ENCODE measurements at places on chromosomes 3 and 15.

GRCh38 chr15:92968926-92969651 is 69.0 kb downstream of the CHD2 start:
- DNase-seq: no peak

DNA sequence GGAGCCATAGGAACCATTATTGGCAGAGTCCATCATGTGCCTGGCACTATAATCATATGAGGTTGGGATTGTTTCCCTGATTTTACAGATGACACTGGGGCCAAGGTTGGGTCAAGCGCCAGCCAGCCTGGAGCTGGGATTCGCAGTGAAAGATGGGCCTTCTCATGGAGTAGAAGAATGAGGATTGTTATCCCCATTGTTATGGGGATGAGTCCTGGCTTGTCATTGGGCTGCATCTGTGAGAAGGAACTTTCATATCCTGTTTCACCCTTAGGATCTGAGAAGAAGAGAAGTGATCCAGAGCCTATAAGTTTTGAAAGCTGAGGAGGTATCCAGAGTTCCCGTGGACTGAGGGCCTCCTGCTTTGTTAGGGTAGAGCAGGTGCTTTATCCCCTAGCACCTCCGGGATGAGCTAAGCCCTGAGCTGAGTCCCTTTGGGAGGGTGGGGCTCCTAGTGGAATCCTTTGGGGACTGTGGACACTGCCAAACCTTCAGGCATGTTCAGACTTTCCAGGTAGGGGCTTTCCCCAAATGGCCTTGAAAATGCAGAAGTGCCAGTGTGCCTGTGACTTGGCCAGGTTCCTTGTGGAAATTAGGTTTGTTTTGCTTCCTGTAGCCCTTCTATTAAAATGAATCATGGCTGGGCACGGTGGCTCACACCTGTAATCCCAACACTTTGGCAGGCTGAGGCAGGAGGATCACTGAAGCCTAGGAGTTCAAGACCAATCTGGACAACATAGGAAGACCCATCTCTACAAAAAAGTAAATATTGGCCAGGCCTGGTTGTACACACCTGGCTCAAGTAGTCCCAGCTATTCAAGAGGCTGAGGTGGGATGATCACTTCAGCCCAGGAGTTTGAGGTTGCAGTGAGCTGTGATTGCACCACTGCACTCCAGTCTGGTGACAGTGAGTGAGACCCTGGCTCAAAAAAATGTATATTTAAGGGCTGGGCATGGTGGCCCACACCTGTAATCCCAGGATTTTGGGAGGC is 30.2 kb upstream of the BSN start:
- DNase-seq: no peak

DNA sequence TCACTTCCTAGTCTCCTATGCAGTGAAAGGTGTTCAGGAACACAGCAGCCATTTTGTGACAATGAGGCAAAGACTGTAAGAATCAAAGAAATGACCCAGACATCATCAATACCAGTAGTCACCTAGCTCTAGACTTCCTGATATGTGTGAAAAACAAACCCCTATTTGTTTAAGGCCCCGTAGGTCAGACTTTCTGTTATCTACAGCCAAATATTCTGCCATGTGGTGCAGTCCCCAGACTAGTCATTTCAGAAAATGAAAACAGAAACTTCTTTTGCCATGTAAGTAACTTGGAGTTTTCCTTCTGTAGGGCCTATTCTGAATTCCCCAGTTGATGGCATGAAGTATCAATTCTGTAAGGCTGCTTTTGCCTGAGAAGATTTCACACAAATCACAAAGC is 181.7 kb upstream of the SNTN start:
- DNase-seq: no peak

DNA sequence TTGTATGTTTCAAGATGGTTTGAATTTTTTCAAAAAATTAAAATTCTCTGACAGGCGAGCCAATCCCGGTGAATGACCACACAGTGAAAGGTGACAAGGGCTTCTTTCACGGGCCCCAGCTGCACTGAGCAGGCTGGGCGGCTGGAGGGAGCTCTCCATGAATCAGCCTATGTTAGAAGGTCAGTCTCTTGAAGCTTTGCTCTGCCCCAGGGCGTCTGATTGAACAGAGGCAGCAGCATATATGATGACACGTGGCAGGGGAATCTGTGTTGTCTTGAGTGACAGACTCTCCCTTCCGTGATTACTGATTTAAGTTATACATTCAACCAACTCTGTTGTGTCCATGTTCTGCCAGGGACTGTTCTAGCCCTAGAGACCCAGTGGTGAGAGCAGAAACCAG is 51.5 kb downstream of the ISG20 start:
- no peak for DNase-seq

DNA sequence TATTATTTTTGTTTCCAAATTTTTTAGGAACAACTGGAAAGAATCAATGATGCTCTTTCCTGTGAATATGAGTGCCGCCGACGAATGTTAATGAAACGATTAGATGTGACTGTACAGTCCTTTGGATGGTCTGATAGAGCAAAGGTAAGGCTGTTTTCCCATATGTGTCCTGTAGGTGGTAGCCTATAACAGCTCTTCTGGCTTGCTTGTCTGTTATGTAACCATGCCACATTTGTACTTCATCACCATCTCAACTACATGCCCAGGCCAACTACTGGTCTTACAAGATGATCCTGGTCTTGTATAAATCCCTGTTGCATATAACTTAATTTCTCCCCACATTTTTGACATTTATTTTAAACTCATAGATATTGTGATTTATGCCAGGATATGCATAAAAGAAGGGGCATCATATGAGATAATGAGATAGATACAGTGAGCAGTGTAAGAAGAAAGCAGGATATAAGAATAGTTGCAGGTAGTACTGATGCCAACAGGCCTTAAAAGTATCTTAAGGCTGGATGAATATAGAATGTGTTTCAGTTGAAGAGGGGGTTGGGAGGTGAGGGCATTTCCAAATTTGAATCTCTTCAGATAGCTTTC is 20.3 kb downstream of the FAM98B start:
- peak; percentile 2 for DNase-seq

GRCh38 chr3:12536423-12536822 is 8.9 kb downstream of the MKRN2OS start:
- DNase-seq: no peak

DNA sequence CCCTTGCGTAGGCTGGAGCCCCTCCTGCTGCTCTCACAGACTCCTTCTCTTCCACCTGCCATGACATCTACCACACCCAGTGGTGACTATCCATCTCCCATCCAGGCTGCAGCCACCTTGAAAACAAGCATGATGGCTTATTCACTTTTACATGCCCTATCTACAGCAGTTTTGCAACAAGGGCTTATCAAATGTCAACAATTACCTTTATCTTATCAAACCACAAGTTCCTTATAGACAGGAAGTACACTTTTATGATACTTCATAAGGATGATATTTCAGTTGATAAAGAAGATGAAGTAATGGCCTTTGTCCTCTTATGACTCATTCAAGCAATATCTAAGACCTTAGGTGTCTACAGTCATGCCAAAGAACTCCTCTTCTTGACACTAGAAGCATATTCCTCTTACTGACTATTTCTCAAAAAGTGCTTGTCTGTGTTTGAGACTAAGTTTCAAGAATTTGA is 125.3 kb upstream of the SPRED1 start:
- DNase-seq: no peak

DNA sequence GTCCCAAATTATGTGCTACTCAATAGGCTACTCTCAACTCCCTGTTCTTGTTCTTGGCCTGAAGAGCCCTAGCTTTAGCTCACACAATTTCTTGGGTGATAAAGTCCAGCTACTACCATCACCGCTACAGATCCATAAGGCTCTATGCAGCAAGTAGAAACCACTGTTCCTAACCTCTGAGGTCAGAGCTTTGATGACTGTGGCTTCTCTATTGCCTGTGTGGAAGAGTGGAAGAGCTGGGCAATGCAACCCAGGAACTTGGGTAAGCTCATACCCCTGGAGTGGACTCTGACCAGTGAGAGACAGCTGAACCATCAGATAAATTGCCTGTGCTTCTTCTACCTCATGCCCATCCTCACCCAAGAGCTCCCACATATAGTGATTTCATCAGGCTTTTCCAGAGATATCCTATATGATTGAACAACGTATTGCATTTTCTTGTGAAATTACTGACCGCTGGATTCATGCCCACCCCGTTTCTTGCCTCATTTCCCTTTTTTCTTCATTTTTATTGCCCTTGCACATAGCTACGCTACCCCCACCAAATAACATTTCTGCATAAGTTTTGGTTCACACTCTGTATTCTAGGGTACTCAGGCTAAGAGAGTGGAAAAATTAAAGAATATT is 172.3 kb upstream of the MBNL1 start:
- DNase-seq: no peak

DNA sequence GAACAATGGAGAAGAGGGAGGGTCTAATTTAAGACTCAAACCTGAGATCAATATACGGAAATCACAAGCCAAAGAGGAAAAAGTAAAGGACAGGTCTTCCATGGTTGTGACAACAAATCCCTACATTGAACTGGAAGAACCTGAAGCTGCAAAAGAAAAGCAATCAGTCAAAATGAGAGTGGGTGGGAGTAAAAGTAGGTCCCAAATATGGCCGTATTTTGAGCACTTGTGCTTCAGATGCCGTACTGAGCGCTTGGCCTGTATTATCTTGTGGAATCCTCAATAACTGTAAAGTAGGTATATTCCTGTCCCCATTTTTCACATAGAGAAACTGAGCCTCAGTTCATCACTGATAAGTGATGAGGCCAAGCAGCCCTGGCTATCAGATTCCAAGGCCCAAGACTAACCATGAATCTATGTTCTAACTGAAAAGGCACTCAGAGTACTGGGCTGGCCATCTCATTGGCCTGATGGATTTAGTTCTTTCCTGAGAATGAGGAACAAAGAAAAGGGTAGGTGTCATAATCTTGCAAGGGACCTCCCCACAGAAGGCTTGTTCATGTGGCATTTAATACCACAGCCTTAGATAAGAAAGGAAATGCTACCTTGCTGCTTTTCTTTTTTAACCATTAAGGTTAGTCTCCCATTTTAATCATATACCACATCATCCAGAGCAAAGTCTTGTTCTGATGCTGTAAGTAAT is 52.5 kb downstream of the LRRN1 start:
- no peak for DNase-seq

DNA sequence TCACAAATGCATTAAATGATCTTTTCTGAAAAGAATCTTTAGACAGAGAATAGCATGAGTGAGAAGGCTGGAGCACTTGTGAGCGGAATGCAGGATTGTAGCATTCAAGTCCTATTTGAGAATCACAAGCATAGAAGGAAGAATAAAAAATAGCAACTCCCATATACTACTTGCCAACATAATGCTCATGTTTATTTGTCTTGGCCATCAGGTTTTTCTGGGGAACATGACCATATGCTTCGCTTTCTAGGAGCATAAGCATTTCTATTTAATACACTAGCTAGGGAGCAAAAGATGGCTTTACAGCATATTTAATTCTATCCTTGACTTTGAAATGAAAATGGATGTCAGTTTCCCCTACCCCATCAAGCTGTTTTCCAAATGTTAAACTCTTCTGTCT is 170.3 kb upstream of the MITF start:
- DNase-seq: no peak

DNA sequence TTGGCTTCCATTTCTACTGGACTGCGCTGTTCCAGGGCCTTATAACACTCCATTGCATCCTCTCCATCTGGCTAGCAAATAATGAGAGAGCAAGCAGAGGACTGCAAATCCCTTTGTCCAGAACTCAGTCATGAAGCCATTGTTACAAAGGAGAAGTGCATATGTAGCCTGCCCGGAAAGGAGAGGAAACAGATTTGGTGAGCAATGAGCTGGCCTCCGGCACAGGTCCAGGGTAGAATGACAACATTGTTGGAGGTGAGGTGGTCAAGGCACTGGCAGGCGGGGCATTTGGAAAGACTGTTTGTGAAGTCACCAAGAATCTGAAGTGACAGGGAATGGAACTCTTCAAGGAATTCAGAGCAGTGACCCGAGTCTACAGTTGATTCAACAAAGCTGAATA is 25.0 kb upstream of the ATP1B3 start:
- DNase-seq: no peak

DNA sequence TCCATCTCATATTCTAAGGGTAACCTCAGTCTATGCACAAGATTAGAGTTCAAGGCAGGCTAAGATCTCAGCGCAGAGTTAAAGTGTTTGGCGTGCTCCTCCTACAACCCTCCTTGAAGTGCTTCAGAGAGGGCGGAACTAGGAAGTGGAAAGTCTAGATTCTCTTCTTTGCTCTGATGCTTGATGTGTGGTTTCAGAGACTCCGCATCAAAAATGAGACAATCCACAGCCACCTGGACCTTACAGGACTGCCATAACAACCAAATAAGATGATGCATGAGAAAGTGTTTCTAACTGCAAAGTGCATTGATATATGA is 161.3 kb upstream of the ATP11B start:
- DNase-seq: no peak

GRCh38 chr15:60829416-60829815 is 350.5 kb upstream of the ICE2 start:
- no peak for DNase-seq

- DNase-seq: no peak
These were observed 45.4 kb downstream of the GRK7 start for GRCh38 chr3:141808586-141808985.

DNA sequence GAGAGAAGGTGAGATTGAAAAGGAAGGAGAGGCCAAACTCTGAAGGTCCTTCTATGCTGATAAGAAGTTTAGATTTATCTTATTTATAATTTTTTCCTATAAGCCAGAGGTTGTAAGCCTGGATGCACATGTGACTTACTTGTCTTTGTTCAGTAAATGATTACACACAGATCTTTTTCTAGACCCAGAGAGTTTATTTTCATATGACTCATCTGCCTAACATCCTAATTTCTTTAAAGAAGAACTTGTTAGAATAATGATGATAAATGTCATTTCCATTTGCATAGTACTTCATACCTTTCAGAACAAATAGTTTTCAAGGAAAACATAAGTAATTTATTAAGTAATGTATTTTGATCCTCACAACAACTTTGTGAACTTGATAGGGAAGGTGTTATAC is 434.8 kb upstream of the DPH6 start:
- no peak for DNase-seq

DNA sequence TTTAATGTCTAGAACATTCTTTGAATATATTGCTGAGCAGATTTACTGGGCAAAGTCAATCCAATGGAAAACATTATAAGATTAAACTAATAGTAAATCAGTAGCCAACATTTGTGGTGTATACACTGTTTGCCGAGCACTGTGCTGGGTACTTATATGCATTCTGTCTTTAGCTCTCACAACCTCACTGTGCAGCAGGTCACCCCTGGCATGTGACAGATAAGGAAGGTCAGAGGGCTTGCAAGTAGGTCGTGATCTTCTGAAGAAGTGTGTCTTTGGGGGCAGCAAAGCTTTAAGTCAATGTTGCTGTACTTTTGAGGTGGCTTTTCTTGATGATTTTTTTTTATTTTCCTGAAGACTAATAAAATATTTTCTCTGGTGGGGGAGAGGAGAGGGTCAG is 62.2 kb downstream of the TCAIM start:
- DNase-seq: no peak
